HepG2 (cell line): ENCODE measurements at places on chromosomes 13 and 19. TPM values are rescaled to one million over a fixed set of nuclear protein-coding genes. Genes with fewer than 3 reads are reported as not detected.

GRCh38 chr13:80677227-80677626, 336.3 kb upstream of the SPRY2 start:
- DNase-seq = no peak

The SMIM44 gene
- total RNA-seq = not detected in 2 replicates

The KLK15 gene
- total RNA-seq = not detected in 2 replicates

DNA sequence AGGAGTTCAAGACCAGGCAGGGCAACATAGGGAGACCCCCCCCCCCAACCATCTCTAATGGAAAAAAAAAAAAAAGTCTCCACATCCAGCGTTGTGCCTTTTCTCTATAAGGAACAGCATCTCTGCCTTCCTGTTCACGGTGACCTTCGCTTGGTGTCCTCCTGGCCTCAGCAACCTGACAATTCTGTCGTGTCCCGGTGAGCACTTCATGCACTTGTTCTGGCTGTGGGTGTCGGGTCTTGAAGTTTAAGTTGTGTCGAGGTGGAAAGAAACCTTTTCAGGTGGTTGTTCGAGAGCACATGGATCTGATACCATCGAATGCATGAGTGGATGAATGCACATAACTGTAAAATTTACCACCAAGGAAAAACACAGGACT, 594 bp downstream of the ZNF559 start:
- no peak for DNase-seq

- DNase-seq = no peak
These were observed 581 bp downstream of the CALR start for GRCh38 chr19:12938779-12939601.

DNA sequence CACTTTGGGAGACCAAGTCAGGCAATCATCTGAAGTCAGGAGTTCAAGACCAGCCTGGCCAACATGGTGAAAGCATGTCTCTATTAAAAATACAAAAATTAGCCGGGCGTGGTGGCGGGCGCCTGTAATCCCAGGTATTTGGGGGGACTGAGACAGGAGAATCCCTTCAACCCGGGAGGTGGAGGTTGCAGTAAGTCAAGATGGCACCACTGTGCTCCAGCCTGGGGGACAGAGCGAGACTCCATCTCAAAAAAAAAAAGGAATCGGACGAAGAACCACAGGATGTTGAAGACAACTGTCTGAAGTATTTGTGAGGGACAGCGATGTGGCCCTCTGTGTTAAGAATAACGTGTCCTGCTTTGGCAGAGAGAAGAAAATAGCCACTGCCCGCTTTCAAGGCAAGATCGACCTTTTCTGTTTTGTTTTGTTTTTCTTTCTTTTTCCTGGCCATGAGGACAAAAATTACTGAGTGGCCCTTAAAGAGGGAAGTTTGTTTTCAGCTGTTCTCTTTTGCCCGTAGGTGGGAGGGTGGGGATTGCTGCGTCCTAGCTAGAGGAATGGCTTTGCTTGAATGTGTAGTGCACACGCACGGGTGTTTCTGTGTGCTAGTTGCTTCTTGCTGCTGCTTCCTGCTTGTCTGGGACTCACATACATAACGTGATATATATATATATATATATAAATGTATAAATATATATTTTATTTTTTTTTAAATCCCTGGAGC, 6.2 kb upstream of the PRKCG start:
- no peak for DNase-seq

The URAD gene
- total RNA-seq = not detected in 2 replicates

The BEST2 gene
- total RNA-seq = not detected in 2 replicates

GRCh38 chr19:5782945-5783919, 1.3 kb downstream of the PRR22 start:
- DNase-seq = no peak

GRCh38 chr13:112791663-112792440, 102.0 kb downstream of the ATP11A start:
- DNase-seq = no peak

The LILRA1 gene
- total RNA-seq = not detected in 2 replicates

DNA sequence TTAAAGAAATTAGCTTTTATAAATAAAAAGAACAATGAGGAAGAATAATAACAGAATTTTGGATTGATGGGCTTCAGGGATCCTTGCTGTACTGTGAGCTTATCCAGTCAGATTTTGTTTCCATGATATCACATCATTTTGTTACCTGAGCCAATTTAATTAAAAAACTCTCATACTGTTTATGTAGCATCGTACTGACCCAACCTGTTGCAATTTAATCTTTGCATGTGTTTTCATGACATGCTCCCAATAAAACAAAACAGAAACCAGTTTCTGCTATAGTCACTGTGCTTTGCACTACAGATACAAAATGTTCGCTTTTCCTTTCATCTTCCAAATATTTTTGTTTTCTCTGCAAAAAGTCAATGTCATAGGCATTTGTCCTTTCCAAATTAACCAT, 109.7 kb upstream of the RNF113B start:
- DNase-seq = no peak

The SLC7A1 gene
- total RNA-seq = 13.6 and 14.5 TPM in 2 replicates

The HOMER3 gene
- total RNA-seq = 16.0 and 21.3 TPM in 2 replicates

The ZNF681 gene
- not detected in 2 replicates for total RNA-seq

The WASF3 gene
- total RNA-seq = 10.4 and 13.3 TPM in 2 replicates

The KRTDAP gene
- 0.86 TPM in 1 of 2 replicates, not detected in the other for total RNA-seq

DNA sequence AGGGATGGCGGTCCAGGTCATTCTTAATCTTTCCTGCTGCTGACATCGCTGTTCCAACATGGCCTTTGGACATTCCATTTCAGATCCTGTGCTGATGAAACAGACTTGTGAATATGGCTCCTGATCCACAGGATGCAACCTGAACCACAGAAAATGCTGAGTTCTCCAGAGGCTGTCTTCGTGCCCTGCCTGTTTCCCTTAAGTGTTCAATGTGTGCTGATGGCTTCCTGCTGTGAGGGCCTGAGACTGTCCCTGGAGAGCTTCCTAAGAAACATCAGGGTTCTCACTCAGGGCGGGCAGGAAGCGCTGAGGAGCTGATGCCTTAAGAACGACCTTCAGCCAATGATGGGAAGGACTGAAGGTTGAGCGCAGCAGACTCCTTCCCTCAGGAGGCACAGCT, 909.4 kb downstream of the UQCRFS1 start:
- no peak for DNase-seq

DNA sequence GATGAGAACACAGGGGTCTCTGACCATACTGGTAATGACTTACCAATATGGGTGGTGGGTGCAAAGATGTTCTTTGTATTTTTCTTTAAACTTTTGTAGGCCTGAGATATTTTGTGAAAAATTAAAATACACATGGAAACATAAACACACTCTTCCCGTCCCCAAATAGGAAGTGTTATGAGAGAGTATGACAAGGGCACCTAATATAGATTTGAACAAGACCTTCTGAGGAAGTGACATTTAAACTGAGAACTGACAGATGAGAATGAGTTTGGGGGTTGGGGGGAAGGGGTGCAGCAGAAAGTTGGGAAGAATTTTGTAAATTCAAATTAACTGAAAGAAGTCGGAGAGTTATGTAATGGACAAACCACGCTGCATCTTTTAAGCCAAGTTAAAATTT, 224.2 kb downstream of the RGCC start:
- DNase-seq = no peak

GRCh38 chr13:40609972-40610726, 56.3 kb downstream of the FOXO1 start:
- no peak for DNase-seq

The CGB1 gene
- total RNA-seq = not detected in 2 replicates

The EFNA2 gene
- total RNA-seq = 4.3 and 9.9 TPM in 2 replicates

DNA sequence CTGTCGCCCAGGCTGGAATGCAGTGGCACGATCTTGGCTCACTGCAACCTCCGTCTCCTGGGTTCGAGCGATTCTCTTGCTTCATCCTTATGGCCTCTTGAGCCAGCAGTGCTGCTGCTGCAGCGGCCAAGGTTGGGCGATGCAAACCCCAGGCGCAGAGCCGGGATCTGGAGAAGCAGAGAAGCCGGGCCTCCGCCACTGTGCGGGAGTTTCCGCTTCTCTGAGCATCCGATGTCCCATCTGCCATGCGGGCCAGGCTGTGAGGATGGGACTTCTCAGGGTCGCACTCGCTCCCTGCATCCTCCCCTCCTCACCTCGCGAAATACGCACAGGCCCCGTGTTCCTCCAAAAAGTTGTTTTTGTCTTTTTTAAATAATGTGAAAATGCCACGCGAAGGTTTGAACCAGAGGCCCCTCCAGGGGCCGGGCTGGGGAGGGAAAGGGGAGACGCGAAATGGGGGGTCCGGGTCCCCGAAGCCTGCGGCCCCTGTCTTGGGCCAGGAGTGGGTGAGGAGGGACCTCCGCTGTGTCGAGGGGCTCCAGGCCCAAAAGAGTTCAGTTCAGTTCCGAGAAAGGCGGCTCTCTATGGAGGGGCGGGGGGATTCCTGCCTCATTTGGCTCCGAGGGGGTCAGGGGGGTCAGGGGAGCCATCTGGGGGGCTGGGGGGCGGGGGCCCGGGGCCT, 15.9 kb downstream of the CYTH2 start:
- DNase-seq = no peak

DNA sequence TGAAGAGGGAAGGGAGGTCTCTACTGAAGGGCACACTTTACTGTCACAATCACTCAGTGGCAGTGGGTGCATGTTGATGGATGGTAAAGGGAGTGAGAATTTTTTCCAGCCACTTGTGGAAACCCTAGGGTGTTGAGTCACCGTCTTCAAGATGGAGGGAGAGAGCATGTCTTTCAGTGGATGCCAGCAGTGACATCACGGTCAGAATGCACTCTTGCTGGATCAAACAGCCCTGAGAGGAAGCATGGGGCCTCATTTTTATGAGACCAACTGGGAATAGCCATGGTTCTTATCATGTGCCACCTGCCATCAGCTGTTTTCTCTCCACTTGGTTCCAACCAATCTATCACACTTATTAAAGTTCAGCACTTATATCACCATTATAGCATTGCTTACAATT, 182.5 kb downstream of the KCNRG start:
- DNase-seq = no peak

DNA sequence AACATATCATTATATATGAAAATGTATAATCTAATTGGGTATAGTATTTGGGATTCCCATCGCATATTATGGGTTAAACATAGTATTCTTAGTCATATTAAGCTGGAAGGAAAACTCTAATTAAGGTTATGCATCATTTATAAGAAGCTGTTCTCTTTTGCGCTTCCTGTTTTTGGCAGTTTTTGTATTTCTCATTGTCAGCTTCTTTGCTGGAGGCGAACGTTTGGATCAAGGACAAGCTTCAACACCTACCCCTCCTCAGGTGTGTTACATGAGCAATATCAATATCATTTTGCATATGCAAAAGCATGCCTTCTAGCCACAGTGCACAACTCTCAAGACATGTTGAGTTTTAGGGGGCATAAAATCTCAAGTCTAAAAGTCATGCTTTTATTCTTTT, 439.8 kb downstream of the TDRD3 start:
- DNase-seq = no peak

The ITGBL1 gene
- 0.02 TPM in 1 of 2 replicates, not detected in the other for total RNA-seq

The LGI4 gene
- total RNA-seq = not detected in 2 replicates

GRCh38 chr19:32103541-32103940, 241.9 kb upstream of the ZNF507 start:
- DNase-seq = no peak

GRCh38 chr13:106376401-106377112, 158.9 kb downstream of the EFNB2 start:
- DNase-seq = no peak

DNA sequence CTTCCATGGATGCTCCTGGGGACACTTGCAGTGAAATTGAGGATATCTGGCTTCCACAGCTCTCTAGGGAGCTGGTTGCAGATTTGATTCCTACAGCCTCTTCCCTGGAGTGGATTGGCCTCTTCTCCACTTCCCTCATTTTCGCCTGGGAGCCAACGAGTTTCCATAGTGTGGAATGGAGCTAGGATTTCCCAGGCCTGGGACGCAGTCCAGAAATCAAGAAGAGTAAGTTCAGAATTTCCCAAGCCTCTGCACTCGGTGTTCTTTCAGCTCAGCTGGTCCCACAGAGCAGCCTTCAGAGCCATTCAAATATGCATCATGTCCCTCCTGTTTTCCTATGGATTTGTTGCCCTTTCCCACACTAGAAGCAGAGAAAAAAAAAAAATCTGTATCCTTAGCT, 68.2 kb downstream of the RAP2A start:
- no peak for DNase-seq

DNA sequence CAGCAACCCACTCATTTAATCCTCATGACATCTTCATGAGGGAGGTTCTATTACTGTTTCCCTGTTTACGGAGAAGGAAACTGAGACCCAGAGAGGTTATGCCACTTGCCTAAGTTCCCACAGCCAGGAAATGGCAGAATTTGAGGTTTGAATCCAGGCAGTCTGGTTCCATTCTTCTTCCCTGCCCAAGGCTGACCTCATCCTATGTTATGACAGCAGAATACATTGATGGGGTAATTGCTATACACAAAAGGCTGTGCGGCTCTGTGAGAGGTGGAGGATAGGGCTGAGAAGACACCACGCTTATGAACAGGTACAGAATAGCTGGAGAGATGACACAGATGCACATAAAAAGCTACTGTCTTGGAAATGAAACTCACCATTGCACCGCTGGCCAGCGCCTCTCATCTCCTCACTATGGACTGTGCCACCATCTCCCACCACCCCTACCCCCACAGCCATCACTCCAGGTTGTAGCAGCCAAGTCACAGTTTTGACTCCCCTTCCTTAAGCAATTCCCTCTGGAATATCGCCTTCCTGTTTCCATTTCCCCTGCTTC, 11.5 kb downstream of the MAG start:
- no peak for DNase-seq

DNA sequence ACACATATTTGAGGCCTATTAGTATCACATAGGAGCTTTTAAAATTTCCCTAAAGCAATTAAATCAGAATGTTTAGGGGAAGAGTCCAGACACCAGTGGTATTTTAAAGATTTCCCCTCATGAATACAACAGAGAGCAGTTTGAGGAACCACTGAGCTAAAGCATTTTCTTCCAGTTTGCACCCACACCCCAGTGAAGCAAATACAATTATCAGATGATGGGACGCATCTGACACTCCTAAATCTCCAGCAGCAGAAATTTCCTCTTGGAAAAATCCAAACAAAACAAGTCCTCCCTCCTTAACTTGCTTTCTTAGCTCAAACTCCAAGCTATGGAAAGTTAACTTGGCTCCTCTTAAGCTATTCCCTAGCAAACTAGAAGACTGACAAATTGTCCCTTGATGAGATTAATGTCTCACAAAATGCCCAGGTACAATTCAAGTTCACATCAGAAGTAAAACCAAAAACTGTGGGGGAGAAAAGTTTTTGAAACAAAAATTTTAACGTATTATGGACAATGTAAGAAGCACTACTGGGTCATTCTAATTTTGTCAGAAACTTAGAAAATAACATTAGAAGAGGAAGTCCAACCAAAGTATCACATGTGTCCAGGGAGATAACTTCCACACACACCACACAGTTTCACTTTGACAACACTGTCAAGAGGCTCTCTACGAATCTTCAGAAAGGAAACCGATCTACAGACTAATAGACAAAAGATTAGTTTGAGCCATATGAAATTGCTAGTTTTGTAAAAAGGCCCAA, 74.1 kb downstream of the ABCC4 start:
- DNase-seq = no peak

The POGLUT2 gene
- 15.4 and 26.1 TPM in 2 replicates for total RNA-seq

The C19orf67 gene
- total RNA-seq = 0.11 TPM in 1 of 2 replicates, not detected in the other

The CNN2 gene
- total RNA-seq = 70.0 and 84.5 TPM in 2 replicates

GRCh38 chr19:5103812-5104410, 135.0 kb downstream of the KDM4B start:
- no peak for DNase-seq

The PEG3 gene
- total RNA-seq = 394 and 704 TPM in 2 replicates

- no peak for DNase-seq
These were observed 102.5 kb downstream of the COL4A2 start for GRCh38 chr13:110409581-110409992.

GRCh38 chr19:28118235-28118634, 1094.7 kb downstream of the UQCRFS1 start:
- no peak for DNase-seq
